ENCODE measurements at places on chromosomes 13 and 19.

- no peak for DNase-seq
These were observed 74.4 kb downstream of the ALOX5AP start for GRCh38 chr13:30809787-30810186.

GRCh38 chr19:13297023-13297422 lies 146.8 kb downstream of the IER2 start:
- no peak for DNase-seq

- no peak for DNase-seq
These were observed 154.2 kb upstream of the MAB21L1 start for GRCh38 chr13:35630551-35631275.

- DNase-seq, result peak; percentile 58
These were observed 5.8 kb upstream of the TLE2 start for GRCh38 chr19:3034656-3035541.

DNA sequence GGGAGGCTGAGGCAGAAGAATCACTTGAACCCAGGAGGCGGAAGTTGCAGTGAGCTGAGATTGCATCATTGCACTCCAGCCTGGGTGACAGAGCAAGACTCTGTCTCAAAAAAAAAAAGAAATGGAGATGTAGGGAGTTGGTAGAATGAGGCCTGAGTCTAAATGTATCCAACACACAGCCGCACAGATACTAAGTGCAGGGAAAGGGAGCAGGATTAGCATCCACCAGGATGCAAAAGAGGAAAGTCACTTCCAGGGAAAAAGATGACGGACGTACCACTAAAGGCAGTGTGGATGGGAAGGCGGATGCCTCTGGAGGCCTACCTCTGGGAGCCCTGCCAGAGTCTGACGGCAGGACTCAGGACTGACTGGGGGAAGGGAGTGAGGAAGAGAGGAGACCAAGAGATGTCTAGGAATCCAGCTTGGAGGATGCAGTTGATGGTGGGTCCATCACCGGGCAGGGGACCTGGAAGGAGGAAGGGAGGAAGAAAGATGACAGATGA lies 6.8 kb downstream of the FAM98C start:
- DNase-seq, result peak; percentile 65

DNA sequence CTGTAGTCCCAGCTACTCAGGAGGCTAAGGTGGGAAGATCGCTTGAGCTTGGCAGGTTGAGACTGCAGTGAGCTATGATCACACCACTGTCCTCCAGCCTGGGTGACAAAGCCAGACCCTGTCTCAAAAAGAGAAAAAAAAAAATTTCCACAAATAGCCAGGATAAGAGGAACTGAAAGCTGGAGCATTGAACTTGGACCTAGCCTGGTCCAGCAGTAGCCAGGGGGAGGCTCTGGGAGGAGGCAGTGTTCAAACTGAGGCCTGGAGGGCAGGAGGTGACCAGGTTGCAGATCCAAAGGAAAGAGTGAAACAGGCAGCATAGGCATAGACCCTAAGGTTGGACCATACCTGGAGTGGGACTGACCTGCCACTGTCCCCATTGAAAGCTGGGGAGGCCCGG lies 26.9 kb upstream of the PIK3R2 start:
- DNase-seq, result no peak

DNA sequence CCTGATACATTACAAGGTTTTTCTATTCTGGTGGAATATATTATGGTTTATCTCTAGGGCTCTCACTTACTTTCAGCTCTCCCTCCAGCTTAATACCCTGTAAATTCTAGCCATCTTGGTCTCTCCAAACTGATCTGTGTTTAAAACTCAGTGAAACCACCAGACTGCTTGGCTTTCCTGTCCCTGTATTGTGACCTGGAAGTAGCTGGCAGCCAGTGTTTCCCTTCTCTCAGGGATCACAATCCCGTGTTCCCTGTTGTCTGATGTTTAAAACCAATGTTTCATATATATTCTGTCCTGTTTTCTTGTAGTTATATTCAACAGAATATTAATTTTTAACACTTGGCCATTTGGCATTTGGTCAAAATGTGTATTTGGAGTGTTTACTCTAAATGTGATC lies 8.0 kb downstream of the AKAP11 start:
- DNase-seq, result no peak

Measured in Right ventricle myocardium superior (tissue), 1 donor.